ENCODE measurements at places on chromosomes 1 and 21. TPM values are rescaled to one million over a fixed set of nuclear protein-coding genes. Genes with fewer than 3 reads are reported as not detected.
A peak's percentile ranks its signal among the peaks of the same experiment; 100 is the strongest.

DNA sequence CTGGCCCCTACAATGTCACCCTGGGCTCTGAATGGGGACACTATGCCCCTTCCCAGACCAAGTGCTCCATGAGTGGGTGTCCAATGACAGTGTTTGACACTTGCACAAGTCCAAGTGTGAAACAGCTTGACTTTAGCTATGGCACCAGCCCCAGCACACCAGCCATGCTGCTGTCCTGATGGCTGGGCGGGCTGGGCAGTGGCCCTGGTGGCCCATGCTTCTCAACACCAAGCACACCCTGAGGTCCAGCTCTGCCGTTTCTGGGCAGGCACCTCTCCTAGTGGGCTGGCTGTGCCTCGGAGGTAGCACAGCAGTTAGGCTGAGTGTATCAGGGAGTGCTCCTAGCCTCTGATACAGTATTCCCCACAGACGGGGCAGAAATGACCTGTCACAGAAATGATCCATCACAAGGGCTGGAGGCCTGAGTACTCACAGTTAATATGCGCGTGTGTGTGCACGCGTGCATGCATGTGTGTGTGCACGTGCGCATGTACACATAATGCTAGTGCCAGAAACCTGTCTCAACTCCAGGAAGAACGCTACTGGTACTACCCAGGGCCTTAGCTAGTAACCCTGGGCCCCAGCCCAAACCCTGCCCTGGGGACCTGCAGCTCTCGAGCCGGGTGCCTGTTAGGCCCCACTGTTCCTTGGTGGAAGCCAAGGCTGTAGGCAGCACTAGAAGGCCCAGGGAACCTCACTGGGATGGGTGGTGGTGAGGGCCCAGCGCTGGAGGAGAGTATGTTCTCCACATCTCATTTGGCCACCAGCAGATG is 134.0 kb downstream of the DMRTB1 start:
- peaks cover 3% of the 10 kb centered on the region for H3K27me3 ChIP-seq
- peaks cover 21% of the 10 kb centered on the region for H3K4me1 ChIP-seq
- no peaks in the 10 kb centered on the region for H3K36me3 ChIP-seq
- DNase-seq: no peak

- H3K4me1 ChIP-seq: peaks cover 6% of the 10 kb centered on the region
- H3K4me3 ChIP-seq: no peak overlapping the region
- H3K36me3 ChIP-seq: no peaks in the 10 kb centered on the region
- H3K27ac ChIP-seq: no peak overlapping the region
These were observed 46.8 kb downstream of the XCL1 start for GRCh38 chr1:168623003-168623828.

DNA sequence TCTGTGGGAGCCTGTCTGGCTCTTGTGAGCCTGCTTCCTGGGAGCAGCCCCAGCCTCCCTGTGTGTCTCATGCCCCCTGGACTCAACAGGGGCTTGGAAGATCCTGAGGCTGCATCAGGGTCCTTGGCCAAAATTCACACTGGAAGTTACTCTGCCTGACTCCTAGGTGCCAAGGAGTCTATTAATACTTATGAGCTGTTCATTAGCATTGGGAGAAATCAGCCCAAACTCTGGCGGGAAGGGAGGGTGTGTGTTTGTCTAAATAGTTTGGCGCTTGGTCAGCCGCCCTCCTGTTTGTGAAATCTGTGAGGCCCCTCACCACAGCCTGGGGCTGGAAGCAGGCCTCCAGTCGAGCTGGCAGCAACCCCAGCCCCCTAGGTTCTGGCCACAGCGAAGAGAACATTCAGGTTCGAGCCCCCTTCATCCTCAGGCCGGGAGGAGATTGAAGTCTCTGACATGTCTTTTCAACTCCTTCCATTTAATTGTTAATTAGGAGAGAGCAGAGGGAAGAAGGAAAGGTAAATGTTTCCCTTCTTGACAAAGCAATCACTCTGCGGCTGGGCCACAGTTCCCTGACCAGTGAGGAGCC is 82.1 kb upstream of the F3 start:
- peaks cover 9% of the 10 kb centered on the region for H3K36me3 ChIP-seq
- H3K27ac ChIP-seq: peak overlapping the region; percentile 86
- peaks cover 15% of the 10 kb centered on the region for H3K27me3 ChIP-seq
- no peak overlapping the region for H3K4me3 ChIP-seq
- peaks cover 47% of the 10 kb centered on the region for H3K4me1 ChIP-seq

GRCh38 chr21:25571726-25572121 is 35.6 kb downstream of the MRPL39 start:
- H3K36me3 ChIP-seq: no peaks in the 10 kb centered on the region
- H3K4me3 ChIP-seq: no peak overlapping the region
- no peaks in the 10 kb centered on the region for H3K27me3 ChIP-seq

DNA sequence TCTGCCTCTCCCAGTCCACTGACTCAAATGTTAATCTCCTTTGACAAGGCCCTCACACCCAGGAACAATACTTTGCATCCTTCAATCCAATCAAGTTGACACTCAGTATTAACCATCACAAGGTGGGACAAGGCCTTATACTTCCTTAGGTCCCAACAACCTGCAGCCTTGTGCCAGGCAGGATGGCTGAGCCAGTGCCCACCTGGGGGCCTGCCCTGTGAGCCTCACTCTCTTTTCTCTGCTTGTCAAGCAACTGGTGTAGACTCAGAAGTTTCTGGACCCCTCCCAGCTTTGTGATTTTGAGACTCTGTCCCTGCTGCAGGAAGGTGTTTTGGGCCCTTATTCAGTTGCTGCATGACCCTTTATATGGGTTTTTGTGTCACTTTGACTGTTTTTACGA is 310.0 kb upstream of the C1orf174 start:
- peaks cover 75% of the 10 kb centered on the region for H3K36me3 ChIP-seq
- H3K4me3 ChIP-seq: no peak overlapping the region
- peaks cover 12% of the 10 kb centered on the region for H3K27me3 ChIP-seq
- no peaks in the 10 kb centered on the region for H3K4me1 ChIP-seq
- no peak overlapping the region for H3K27ac ChIP-seq

GRCh38 chr1:111176678-111177077 is 23.8 kb downstream of the DENND2D start:
- no peaks in the 10 kb centered on the region for H3K27me3 ChIP-seq
- no peak overlapping the region for H3K4me3 ChIP-seq
- no peaks in the 10 kb centered on the region for H3K4me1 ChIP-seq
- H3K27ac ChIP-seq: no peak overlapping the region
- peaks cover 9% of the 10 kb centered on the region for H3K36me3 ChIP-seq
- DNase-seq: no peak

DNA sequence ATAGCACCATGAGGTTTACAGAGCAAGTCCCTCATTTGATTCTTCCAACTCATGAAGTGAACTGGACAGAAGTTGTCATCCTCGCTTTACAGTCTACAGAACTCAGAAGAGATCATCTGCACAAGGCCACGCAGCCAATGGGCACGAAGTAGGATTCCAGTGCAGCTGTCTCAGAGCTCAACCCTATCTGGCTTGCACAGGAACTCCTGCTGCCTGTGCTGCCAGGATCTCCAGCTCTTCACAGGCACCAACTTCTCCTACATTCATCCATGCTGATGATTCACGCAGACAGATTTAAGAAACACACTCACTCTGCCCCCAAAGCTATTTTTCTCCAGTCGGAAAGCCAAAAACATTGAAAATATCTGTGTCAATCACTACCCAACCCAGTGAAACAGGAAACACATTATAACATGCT is 157.0 kb downstream of the RERE start:
- no peak for DNase-seq
- H3K36me3 ChIP-seq: peaks cover 10% of the 10 kb centered on the region
- H3K4me3 ChIP-seq: no peak overlapping the region
- peaks cover 15% of the 10 kb centered on the region for H3K4me1 ChIP-seq

DNA sequence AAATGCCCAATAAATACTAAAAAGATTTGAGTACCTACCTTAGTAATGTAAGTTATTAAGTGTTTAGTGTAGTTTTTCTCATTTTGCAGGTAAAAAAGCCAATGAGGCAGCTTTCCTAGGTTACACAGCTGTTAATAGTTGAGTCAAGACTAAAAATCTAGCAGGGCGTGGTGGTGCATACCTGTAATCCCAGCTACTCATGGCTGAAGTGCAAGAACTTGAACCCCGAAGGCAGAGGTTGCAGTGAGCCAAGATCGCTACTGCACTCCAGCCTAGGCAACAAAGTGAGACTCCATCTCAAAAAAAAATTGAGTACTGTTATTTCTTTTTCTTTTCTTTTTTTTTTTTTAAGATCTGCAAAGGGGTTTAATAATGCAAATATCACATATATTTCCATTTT is 7.7 kb downstream of the YBX1 start:
- H3K27me3 ChIP-seq: no peaks in the 10 kb centered on the region
- H3K4me3 ChIP-seq: no peak overlapping the region
- DNase-seq: no peak
- peaks cover 30% of the 10 kb centered on the region for H3K36me3 ChIP-seq

- peaks cover 20% of the 10 kb centered on the region for H3K27me3 ChIP-seq
- no peak for DNase-seq
These were observed 6.1 kb upstream of the CELSR2 start for GRCh38 chr1:109243221-109243620.

- no peak overlapping the region for H3K4me3 ChIP-seq
- H3K4me1 ChIP-seq: peaks cover 50% of the 10 kb centered on the region
- DNase-seq: no peak
- no peaks in the 10 kb centered on the region for H3K27me3 ChIP-seq
These were observed 671.9 kb downstream of the PTPRC start for GRCh38 chr1:199310708-199311107.

The ZNF683 gene
- not detected for total RNA-seq

The PIGP gene
- 17.0 TPM for total RNA-seq

The DCST2 gene
- total RNA-seq: 0.83 TPM

The ARHGAP29 gene
- total RNA-seq: 4.4 TPM

The NTNG1 gene
- 2.3 TPM for total RNA-seq

The SPATA46 gene
- total RNA-seq: not detected

Measured in WTC11 (cell line).